ENCODE measurements at places on chromosomes 5 and 9.

- no peak for DNase-seq
These were observed 47.9 kb upstream of the ST8SIA4 start for GRCh38 chr5:100950985-100951384.

GRCh38 chr5:2032432-2032831 is 149.7 kb upstream of the IRX4 start:
- no peak for DNase-seq

DNA sequence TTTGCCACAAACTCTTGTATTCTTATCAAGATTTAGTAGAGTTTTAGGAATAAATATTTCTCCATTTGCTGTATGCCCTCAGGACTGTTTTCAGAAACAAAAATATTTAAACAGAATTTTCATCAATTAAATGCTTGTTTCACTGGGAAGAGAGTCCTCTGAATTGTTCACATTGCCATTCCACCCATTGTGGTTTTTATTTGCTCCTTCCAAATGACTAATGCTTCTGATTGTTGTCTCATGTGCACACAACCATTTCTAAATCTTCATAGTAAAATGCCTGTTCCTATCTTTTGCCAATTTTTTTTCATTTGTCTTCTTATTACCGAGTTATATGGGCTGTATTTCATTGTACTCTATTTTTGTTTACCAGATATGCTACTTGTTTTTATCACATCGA is 10.6 kb downstream of the MARCOL start:
- no peak for DNase-seq

GRCh38 chr5:172050080-172050479 is 43.6 kb upstream of the FBXW11 start:
- DNase-seq, result no peak

GRCh38 chr5:1745123-1745795 is 54.4 kb downstream of the MRPL36 start:
- DNase-seq, result no peak

- no peak for DNase-seq
These were observed 209.1 kb upstream of the TUT7 start for GRCh38 chr9:86563350-86563749.

DNA sequence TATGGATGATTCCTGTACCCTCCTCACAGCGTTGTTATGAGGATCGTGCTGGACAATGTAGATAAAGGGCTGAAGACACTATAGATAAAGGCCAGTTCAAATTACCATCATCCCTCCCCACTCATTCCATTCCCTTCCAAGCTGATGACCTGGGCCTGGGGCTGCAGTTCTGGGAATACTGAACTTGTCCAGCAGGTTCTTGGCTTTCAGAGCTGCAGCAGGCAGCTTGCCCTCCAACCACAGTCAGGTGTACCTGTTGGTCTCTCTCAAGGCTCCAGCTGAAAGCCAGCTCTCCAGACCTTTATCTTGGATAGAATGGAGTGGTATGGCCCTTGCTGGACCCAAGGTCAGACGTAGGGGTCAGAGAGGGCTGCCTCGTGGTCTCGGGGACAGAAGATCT is 92.5 kb downstream of the PCDH1 start:
- DNase-seq, result no peak

DNA sequence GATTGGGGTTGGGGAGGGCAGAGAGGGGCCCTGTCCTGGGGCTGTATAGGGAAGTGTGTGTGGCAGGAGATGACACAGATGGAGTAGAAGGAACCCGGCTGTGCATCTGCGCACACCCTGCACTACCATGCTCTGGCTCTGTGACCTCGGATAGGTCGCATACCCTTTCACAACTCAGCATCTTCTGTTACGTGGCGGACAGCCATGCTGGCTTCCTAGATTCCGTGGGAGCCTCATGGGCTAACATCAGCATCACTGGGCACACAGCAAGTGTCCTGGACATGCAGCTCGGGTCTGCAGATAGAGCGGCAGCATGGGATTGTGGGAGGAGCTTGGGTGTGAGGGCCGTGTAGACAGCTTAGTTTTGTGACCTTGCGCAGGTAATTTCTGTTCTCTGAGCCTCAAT is 9.2 kb downstream of the ARPC5L start:
- DNase-seq, result no peak

DNA sequence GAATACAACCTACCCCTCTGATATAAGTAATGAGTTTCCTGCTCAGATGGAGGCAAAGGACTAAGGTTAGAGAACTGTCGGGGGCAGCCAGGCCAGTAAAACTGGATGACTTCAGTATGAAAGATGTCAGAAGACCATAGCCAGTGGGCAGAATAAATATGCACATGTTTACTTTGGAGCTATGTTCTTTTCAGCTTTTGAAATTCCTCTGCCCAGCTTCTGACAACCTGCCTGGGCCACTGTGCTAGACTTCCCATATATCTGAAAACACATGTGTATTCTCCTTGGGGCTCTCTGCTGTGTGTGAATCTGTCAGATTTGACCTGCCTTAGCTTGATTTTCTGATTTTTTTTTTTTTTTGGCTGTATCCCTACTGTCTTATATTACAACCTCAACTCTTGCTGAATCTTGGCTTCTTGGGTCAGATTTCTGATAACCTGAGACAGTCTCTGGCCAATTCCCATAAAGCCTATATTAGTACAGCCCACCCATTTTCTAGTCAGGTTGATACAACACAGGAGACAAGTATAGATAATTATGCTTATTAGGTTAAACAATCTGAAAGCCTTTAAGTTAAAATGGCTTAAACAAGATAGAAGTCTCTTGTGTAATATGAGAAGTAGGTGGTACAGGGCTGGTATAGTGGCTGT is 76.6 kb upstream of the PRLR start:
- DNase-seq, result no peak

- DNase-seq, result no peak
These were observed 284.2 kb upstream of the ADAMTS16 start for GRCh38 chr5:4855880-4856279.

GRCh38 chr5:85512896-85513295 is 1104.8 kb upstream of the COX7C start:
- DNase-seq, result no peak

GRCh38 chr5:59164041-59164830 is 581.4 kb downstream of the RAB3C start:
- no peak for DNase-seq

DNA sequence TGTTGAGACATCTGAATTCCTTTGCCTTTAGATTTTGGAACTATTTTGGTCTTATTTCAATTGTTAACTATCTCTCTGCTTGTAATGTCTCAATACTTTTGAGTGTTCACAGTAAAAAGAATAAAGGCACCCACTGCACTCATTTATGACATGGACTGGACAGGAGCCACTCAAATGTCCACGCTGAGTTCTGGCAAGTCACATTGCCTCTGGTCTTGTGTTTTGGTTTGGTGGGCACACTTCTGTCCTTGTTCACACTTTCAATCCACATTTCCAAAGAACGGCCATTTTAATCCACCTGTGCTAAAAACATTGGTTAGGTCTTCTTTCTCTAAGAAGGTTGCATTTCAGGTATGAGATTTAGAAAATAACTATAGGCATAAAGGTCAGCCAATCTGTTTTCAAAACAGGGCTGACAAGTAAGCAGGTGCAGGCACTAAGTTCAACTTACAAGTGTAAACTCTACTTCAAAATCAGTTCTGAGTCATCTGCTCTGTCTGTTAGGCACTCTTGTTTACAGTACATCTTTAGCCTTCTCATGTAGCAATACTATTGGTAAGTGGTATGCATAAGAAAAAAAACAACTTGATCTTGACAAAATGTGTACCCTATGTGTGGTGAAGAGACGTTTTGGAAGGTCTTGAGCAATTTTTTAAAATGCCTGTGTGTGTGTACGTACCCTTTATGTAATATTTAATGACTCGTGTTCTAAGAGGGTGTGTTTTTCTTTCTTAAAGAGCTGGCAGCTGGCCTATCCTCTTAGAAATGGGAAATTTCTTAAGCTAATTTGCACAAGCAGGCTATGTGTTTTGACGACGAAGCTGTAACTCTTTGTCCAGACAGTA is 31.5 kb upstream of the ZFAND5 start:
- DNase-seq, result no peak

- no peak for DNase-seq
These were observed 300.0 kb downstream of the KIF4B start for GRCh38 chr5:155313518-155313917.

DNA sequence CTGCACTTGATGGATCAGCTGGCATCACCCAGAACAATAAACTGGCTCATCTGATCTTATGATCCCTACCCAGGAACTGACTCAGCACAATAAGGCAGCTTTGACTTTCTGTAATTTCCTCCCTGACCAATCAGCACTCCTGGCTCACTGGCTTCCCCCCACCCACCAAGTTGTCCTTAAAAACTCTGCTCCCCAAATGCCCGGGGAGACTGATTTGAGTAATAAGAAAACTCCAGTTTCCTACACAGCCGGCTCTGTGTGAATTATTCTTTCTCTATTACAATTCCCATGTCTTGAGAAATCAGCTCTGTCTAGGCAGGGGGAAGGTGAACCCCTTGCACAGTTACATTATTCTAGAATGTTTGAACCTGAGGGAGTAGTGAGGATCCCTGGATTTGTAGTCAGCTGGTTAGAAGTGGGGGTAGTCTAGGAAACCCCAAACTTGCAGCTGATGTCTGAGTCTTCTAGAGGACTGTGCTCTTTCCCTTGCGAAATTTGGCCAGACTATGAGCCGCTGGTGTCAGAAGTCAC is 111.7 kb upstream of the NEK6 start:
- no peak for DNase-seq

DNA sequence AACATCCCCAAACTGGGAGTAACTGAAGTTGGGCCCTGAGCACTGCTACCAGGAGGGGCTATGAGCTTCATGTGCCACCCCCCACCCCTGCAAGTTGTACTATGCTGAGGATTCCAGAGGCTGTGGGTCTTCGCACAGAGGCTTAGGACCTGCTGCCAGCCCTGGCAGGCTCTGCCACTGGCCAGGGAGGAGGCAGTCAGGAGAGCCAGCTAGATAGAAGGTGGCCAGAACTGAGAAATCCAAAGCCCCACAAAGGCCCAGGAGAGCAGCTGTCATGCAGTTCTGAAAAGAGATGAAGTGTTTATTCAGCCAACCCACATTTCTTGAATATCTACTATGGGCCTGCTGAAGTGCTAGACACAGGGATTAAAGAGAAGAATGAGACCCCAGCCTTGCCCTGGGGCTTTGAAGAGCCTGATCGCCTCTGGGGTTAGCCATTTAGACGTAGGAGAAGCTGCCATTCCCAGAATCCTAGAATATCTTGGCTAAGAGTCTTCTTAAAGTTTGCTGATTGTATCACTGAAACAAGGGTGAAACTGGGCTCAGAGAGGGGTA is 1.4 kb downstream of the ALAD start:
- DNase-seq, result no peak

DNA sequence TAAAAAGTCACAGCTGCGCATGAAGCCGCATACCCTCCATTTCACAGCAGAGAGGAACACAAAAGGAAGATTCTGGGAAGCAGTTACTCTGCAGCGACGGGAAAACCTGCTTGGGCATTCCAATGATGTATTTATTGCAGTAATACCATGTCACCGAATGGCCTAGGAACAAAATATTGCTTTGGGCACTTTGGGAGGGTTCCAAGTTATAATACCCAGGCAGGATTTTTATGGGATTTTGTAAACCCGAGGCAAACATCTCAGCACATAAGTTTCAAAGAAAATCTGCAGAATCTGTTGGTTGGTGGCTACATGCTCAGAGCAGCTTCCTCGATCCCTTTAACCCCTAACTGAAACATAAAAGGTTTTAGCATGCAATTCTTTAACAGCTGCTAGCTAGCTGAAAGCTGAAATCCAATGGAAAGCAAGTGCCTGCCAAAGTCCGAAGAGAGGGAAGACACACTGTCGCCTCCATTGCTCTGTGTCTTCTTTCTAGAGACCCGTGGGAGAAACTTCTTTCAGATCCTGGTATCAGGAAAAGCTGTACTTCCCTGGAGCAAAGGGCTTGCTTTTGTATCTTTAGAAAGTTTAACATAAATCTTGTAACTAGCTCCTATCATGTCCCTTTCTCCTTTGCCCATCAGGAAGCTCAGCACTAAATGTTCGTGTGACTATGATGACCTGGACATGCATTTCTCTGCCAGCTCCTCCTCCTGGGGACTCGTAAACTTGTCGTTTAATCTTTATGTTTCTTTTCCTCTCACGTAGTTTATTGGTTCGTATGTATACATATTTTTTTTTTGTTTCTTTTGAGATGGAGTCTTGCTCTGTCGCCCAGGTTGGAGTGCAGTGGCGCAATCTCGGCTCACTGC is 195.0 kb downstream of the MAPKAP1 start:
- no peak for DNase-seq

GRCh38 chr5:39846144-39846543 is 421.4 kb upstream of the DAB2 start:
- DNase-seq, result no peak

DNA sequence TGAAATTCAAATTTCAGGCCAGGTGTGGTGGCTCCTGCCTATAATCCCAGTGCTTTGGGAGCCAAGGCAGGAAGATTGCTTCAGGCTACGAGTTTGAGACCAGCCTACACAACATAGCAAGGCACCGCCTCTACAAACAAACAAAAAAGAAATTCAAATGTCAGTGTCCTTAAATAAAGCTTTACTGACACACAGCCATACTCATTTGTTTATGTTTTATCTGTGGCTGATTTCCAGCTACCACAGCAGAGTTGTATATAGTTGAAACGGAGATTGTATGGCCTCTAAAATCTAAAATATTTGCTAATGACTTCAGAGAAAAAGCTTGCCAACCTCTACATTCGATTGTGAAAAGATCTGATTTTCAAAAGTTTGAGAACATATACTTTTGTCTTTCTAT is 15.4 kb downstream of the SHLD3 start:
- no peak for DNase-seq

GRCh38 chr5:107539726-107540330 is 130.9 kb downstream of the EFNA5 start:
- DNase-seq, result no peak

DNA sequence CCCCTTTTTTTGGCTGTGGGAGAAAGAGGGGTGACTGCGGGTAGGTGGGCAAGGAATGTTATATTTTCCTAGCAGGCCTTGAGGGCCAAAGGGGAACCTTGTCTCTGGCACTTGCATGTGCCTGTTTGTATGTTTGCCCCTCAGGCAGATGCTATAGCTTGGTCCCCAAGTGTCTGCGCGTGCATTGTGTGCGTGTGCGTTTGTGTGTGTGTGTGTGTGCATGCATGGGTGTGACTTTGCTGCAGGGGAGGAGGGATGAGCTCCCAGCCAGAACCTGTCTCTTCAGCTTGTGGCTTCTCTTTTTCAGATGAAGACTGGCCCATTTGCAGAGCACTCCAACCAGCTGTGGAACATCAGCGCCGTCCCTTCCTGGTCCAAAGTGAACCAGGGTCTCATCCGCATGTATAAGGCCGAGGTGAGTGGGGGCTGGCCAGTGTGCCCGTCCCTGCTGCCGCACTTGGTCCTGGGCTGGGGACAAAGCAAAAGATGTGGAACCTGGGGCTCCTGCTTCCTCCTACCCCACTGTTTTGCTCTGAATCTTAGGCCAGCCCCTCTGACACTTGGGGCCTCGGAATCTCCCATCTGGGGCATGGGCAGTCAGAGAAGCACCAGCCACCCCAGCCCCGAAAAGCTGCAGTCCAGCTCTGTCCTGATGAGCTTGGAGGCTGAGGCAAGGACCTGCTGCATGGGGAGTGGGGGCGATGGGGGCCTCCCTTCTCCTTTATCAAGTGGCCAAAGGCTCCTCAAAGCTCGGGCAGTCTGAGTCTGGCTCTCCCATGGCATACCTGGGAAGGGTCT is 31.1 kb downstream of the PTPA start:
- DNase-seq, result no peak

Data from stimulated activated CD4-positive, alpha-beta T cell treated with anti-CD3 and anti-CD28 coated beads, Interleukin-15, amount 100 ng/mL, for 48 hours (primary cell).